ENCODE measurements at places on chromosomes 6 and 20.
A peak's percentile ranks its signal among the peaks of the same experiment; 100 is the strongest.

GRCh38 chr6:82364087-82365015, 734 bp downstream of the TPBG start:
- DNase-seq, result peak; percentile 44

DNA sequence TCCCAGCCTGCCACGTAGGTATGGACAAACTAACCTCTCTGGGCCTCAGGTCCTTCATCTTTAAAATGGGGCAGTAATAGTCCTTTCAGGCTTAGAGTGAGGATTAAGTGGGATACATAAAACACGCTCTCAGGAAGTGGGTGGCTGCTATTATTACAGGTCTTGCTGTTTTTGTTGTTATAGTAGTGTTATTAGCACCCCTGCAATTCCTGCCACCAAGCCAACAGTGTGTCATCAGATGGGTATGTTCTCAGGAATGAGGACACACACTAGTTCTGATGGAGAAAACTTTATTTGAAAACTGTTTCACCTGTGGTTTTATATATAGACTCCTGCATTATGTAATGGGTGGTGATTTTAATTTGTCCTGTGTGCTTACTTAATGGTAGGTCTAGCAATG, 131.7 kb downstream of the LRRC1 start:
- no peak for DNase-seq

GRCh38 chr6:12250383-12250770, 39.8 kb upstream of the EDN1 start:
- DNase-seq, result no peak

- DNase-seq, result peak; percentile 48
These were observed 1.6 kb downstream of the CPXM1 start for GRCh38 chr20:2798814-2799213.

- DNase-seq, result no peak
These were observed 68.8 kb downstream of the CYB5R4 start for GRCh38 chr6:83928286-83928685.

DNA sequence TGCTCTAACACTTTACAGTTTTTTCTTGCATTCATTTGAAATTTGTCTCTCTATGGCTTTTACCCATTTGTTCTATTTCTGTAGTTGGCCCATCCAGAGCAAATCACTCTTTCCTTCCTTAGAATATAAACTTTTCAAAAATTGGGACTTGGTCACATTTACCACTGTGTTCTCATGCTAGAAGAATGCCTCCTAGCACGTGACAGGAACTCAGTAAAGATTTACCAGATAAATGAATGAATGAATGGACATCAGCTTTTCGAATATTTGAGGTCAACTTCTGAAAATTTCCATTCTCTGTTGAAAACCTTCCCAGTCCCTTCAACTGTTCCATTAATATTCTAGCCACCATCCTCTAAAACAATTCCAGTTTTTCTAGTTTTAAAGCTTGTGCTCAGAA, 294.5 kb downstream of the CD83 start:
- DNase-seq, result no peak

GRCh38 chr20:19991308-19991707, 25.9 kb upstream of the NAA20 start:
- DNase-seq, result no peak

- no peak for DNase-seq
These were observed 575.2 kb upstream of the ADGRB3 start for GRCh38 chr6:68059899-68060298.

- DNase-seq, result no peak
These were observed 427.5 kb upstream of the SYNCRIP start for GRCh38 chr6:86070151-86070550.

- no peak for DNase-seq
These were observed 21.7 kb downstream of the KCNK5 start for GRCh38 chr6:39207416-39208222.

DNA sequence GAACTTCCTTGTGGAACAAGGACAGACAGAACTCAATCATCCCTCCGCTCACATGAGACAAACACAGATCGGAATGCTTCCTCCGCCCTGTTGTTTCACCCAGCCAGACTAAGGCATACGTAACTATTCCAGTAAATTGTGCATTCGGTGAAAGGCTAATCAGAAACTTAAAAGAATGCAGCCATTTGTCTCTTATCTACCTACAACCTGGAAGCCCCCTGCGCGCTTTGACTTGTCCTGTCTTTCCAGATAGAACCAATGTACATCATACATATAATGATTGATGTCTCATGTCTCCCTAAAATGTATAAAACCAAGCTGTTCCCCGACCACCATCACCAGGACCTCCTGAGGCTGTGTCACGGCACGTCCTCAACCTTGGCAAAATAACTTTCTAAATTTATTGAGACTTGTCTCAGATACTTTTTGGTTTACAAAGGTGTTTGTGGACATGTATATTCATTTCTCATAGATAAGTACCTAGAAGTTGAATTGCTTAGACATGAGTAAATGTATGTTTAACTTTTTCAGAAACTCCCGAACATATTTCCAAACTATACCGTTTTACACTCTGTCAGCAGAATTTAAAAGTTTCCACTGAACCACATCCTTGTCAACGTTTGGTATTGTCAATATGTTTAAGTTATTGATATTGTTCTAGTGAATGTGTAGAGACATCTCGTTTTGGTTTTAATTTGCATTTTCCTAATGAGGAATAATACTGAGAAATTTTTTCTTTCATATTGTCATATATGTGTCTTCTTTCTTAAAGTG, 197.6 kb upstream of the THBS2 start:
- DNase-seq, result no peak

DNA sequence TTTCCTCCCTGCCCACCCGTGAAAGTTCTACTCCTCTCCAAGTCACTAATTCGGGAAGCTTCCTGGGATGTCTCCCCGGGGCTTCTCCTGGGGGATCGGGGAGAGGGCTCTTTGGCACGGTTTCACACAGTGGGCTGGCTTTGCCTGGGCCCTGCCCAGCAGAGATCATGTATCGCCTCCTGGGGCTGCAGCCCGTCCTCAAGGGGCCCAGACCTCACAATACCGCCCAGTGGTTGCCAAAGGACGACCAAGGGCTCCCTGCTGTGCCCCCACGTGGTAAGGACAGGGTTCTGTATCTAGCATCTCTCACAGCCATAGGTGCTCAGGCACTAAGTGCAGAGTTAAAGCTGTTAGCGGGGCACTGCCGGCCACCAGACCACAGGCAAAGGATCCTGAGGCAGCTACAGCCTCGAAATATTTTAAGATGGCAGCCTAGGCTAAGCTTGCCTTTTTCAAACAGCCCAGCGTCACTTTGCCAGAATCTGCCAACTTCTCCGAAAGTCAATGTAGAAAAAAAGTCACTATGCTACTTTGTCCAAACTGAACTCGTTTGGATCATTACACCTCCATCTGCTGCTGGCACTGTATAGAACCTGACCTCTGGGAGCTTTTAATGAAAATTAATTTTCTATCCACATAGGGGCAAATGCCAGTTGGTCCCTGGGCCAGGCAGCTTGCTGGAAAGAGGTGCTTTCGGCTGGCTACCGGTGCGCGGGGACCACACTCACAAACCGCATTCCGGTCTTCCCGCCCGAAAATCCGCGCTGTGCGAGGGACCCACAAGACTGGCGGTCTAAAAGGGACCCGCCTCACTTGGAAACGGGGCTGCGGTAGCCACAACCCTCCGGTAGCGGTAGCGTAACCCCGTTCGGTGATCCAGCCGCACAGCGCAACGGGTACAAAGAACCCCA, 1.3 kb upstream of the NNAT start:
- DNase-seq, result peak; percentile 58

- no peak for DNase-seq
These were observed 28.5 kb upstream of the PIM1 start for GRCh38 chr6:37141281-37142049.

DNA sequence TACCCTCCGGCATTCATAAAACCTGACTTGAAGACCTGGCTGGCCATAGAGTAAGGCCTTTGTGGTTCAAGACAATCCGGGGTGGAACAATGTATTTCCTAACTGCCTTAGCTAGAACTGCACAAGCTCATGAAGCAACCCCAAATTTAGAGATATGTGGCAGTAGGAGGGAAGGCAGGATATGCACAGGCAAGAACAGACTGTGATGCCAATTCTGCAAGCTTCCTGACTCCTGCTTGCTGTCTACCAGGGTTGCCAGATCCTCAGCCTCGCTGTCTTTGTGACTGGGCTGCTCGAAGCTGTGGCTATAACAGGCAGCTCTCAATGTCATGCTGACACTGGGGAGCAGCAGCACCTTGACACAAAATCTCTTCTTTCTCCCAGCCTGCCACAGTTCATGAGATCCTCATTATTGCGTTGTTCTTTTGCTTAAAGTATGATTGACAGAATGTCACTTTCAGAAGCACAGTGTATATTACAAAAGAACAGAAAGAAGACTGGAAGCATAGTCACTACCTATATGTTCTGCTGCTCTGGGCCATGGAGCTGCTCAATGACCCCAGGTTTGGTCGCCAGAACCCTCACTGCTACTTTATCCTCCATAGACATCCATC, 18.3 kb upstream of the SHLD1 start:
- DNase-seq, result no peak

- no peak for DNase-seq
These were observed 58.2 kb downstream of the NFATC2 start for GRCh38 chr20:51484141-51484815.

DNA sequence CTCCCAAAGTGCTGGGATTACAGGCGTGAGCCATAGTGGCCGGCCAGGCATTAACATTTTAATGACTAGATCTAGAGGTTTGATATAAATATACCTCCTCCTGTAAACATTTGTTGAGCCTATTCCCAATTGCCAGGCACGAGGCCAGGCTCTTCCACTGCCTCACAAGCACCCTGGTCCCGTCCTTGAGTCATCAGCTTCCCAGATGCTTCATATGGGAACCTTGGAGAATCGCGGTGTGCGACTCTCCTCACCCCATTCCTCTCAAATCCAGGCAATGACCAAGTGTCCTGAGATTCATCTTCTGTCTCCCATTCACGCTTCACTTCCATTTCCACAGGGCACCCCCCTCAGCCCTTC, 35.9 kb upstream of the PIM1 start:
- DNase-seq, result no peak

- no peak for DNase-seq
These were observed 281.8 kb upstream of the MAP3K7 start for GRCh38 chr6:90868656-90869055.

- no peak for DNase-seq
These were observed 67.1 kb upstream of the KCNQ5 start for GRCh38 chr6:72554761-72555221.

DNA sequence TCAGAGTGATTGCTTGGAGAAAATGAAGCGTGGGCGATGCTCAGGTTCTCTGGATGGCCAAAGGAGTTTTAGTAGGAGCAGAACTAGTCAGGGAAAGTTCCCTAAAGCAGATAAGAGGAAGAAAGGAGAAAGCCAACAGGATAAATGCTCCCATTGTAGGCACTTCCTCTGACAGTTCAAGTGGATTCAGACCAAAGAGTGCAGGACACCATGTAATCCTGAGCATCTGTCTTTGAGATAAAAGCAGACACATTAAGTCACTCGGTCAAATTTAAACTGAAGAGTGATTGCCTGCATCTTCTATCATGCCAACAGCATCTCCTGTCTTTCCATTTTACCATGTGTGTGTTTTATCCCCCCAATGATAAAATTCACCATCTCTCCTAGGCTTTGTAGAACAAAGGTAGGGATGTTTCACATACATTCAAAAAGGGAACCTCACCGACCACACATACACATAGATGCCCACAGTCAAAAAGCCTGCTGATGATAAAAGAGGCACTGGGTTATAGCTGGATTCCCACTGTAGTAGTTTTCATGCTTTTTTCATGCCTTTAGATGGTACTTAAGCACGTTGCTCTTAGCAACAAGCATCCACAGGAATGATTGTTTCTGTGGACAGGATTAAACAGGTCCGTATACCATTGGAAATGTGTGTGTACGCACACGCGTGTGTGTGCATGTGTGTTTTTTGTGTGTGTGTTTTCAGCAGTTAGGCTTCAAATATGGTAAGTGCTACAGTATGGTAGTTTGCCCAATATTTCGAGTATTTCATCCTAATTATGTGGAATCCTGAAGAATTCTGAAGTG, 7.0 kb downstream of the GRIK2 start:
- no peak for DNase-seq
